T-helper 2 cell (primary cell): ENCODE measurements at places on chromosomes 16 and 17.

DNA sequence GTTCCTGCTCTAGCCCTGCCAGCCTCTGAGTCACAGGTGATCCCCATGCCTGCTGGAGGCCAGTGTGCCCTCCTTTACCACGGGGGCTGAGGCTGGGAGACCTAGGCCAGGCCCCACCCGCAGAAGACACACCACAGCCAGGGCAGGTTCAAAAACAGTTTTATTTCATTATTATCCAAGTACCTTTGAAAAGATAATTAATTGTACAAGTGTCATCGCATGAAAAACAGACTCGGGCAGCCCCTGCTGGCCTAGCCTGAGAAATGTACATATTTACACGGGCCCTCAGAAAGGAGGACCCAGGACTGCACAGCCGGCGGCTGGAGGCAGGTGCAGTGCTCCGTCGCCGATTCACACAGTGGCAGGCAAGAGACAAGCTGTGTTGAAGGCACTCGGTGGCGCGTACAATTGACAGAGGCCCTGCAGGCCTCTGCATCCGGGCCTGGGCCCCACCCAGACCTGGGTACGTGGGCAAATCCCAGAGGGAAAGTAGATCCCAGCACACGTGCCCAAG, 4.4 kb downstream of the PDIA2 start:
- DNase-seq: no peak

GRCh38 chr17:21523497-21524210, 147.5 kb downstream of the KCNJ12 start:
- DNase-seq: no peak

- DNase-seq: no peak
These were observed 20.5 kb downstream of the USP7 start for GRCh38 chr16:8943001-8943763.

DNA sequence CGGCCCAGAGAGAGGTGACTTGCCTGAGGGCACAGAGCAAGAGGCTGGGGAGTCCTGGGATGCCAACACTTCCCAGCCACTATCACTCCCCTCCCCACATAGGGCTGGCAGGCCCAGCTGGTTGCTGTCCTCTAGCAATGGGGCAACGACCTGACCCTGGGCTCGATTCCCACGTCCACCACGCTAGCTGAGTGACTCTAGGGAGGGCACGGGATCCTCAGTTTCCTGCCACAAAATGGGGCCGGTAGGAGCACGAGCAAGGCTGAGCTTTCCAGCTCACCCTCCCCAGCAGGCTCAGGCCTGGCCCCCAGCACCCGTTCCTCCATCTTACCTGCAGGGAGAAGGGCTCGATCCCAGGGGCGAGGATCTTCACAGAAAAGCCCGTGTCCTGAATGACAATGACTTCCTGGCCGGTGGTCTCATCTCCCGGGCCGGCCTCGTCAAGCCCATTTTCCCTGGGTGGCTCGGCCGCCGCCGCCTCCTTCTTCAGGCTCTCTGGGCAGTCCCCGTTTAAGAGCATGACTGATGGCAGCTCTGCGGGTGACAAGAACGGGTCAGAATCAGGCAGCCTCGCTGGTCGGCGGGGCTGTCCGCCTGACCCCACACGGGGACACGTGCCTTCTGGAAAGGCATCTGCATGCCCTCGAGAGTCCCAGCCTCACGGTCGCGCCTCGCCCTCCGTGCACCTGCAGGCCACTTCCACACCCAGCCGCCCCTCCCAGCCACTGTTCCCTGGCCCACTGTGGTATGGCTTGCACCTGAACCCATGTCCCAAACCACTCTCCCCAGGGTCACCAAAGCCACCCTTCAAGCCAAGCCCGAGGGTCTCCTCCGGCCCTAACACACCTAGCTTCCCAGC, 7.3 kb downstream of the CLUH start:
- DNase-seq: no peak

DNA sequence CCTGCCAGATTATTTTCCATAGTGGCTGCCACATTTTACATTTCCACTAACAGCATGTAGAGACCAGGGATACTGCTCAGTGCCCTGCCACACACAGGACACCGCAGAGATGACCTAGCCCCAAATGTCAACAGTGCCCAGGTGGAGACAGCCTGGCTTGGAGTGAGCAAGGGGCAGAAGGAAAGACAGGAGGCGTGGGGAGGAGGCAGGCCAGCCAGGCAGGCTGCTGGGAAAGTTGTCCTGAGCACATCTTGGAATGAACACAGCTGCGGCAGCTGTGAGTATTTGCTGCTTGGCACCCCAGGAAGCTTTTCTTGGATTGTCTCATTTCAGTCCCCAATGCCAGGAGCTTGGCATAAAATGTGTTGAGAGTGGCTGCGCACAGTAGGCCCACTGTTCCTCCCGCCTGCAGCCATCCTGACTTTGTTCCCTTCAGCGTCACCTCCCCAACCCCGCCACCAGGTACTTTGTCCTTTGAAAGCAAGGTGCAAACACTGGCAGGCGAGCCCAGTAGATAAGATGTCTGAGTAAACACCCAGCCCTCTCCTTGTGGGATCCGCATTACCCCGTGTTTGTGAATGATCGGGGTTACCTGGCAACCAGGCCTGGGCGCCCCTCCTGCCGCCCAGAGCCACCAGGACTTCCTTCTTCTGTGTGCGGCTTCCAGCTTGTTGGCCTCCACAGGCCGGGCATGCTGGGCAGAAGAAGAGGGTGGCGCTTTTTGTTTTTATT, 114.0 kb downstream of the CMIP start:
- no peak for DNase-seq

DNA sequence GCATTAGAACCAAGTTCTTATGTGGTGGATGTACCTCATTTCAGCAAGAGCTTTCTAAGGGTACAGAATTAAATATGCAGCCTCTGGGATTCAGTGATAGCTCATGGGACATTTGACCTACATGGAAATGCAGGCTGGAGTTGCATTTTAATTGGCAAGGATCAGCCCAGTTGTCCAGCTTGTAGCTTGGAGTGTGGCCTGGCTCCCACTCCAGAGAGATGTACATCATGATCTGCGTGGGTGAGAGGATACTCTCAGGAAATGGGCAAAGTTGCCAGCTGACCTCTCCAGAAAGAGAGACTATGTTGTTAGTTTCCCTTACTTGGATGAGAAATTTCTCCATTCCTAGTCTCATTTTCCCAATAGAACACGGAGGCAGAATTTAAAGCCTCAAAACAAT, 555.3 kb downstream of the MAF start:
- DNase-seq: no peak
